Osteoblast (primary cell): ENCODE measurements at places on chromosomes 4 and X. TPM values are rescaled to one million over a fixed set of nuclear protein-coding genes. Genes with fewer than 3 reads are reported as not detected.

The TACR3 gene
- total RNA-seq: not detected in 2 replicates

The MAGEA12 gene
- total RNA-seq: not detected in 2 replicates

The SPOCK3 gene
- not detected in 2 replicates for total RNA-seq

The ATP1B4 gene
- total RNA-seq: not detected in 2 replicates

The DIAPH2 gene
- 21.0 and 25.6 TPM in 2 replicates for total RNA-seq

The RNF113A gene
- 15.3 and 15.9 TPM in 2 replicates for total RNA-seq

The UNC5C gene
- 9.0 and 13.6 TPM in 2 replicates for total RNA-seq

The USP17L25 gene
- total RNA-seq: not detected in 2 replicates

The STPG2 gene
- total RNA-seq: under 0.01 and 0.29 TPM in 2 replicates

The CYSLTR1 gene
- under 0.01 TPM in 1 of 2 replicates, not detected in the other for total RNA-seq

The RS1 gene
- total RNA-seq: not detected in 2 replicates

The SLC26A1 gene
- total RNA-seq: 0.36 and 0.59 TPM in 2 replicates

The ZBED1 gene
- total RNA-seq: 52.2 and 57.2 TPM in 2 replicates

The DDX53 gene
- total RNA-seq: not detected in 2 replicates

The MAGEA2 gene
- not detected in 2 replicates for total RNA-seq
